Stimulated activated CD4-positive, alpha-beta T cell treated with anti-CD3 and anti-CD28 coated beads, Interleukin-1b, Interleukin-23, amount 100 ng/mL, for 4 hours (primary cell): ENCODE measurements at places on chromosomes 7 and 10.

DNA sequence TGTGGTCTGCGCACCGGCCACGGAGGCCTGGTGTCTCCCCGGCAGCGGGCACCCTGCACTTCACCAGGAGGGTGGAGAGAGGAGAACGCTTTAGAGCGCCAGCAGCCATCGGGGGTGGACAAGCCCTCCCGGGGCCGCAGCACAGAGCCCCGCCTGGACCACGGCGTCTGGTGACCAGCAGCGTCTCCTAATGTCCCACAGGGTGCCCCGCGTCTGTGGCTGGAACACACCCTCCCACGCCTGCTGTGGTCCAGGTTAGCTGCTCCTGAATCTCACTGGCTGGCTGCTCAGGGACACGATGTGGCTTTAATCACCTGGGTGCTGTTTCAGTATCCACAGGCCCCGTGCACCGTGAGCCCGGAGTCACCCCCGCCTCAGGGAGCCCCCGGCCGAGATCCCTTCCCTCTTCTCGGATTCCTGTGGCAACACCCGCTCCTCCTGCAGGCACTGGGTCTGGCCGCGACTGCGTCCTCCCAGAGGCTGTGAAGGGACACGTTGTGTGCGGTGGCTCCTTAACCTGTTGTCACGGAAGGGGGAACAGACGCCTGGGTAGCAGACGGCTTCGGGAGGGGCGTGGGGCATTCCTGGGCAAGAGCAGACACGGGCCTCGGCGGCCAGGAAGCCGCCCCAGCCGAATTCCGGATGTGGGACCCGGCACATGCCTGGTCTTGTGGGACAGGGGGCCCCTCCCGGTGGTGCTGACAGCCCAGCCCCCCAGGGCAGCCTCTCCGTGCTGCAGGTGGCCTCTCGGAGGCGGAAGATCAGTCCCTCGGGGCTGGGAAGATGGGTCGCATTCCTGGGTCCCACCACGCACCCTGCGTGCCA lies 78.9 kb downstream of the FOXL3 start:
- DNase-seq = no peak

GRCh38 chr10:90799172-90799571 lies 58.7 kb downstream of the HTR7 start:
- no peak for DNase-seq

DNA sequence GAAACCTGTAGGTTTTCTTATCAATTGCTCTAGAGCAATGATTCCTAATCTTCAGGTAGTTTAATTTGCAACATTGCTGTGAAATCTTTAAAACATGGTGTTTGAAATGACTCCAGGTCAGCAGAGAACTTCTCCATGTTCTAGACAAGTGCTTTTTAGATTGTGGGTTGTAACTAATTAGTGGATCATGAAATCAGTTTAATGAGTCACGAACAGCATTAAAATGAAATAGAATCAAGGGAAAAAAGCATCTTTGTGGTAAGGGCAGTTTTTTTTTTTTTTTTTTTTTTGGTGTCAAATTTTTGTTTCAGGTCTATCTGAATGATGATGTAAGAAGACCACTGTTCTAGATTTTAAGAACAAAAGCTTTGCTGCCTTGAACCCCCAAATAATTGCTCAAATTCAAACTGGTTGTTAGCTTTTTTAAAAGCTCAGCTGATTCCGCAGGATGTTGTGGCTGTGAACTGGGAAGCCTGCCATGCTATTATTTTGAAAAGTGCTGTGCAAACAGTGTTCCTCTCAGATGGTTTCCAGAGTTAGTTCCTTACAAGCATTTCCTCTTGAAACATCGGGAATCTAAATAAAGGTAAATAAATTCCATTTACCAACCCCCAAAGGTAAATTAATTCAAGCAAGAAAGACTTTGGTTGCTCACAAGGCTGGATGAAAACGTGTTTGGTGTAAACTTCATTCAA lies 13.1 kb upstream of the PDK4 start:
- no peak for DNase-seq

DNA sequence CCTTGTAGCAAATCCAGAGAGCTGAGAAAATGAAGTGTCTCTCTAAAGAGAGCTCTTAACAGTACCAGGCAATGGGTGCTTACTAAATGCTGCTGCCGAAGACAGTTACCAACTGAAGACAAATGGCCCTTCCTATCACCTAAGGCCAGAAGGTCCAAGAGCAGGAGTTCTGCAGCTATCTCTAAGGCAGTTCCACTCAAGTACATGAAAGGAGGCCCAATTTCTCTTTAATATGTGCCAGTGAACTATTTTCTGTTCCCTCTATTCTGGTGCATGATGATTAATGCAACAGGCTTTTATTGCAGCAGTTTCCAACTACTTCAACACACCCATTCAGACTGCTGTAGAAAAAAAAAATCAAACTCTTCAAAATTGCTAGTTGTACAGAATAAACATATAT lies 122.5 kb downstream of the SLC25A13 start:
- no peak for DNase-seq

DNA sequence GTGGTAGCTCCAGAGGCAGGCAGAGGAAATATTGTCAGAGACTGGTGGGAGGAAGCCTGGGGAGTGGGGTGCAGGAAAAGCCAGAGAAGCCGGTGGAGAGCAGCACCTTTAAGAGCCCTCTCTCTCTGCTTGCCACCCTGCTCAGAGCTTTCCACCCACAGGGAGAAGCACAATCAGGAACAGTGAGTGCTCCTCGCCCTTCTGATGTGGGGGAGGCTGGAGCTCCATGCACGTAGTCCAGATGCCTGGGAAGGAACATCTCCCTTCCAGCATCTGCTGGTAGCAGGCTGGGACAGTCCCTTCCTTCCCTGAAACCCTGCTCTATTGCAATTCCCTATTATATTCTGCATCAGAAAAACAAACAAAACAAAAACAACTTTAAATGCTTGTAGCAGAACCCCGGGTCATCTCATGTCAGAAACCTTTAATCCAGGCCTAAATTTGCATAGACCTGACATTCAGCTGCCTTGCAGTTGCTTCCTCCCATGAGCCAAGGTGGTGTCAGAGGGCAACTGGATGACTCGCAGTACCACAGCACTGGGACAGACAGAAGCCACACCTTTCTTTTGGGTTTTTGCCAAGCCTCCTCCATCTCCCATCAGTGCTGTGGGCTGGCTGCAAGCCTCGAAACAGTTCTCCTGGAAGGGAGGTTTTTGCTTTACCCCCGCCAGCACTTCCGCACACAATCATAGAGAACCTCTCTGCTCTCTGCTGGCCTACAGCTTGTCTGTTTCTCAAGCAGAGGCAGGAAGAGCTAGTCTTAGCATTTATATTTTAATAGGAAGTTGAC lies 13.1 kb downstream of the AVPI1 start:
- DNase-seq = no peak

GRCh38 chr10:56508562-56508961 lies 147.5 kb upstream of the ZWINT start:
- DNase-seq = no peak

DNA sequence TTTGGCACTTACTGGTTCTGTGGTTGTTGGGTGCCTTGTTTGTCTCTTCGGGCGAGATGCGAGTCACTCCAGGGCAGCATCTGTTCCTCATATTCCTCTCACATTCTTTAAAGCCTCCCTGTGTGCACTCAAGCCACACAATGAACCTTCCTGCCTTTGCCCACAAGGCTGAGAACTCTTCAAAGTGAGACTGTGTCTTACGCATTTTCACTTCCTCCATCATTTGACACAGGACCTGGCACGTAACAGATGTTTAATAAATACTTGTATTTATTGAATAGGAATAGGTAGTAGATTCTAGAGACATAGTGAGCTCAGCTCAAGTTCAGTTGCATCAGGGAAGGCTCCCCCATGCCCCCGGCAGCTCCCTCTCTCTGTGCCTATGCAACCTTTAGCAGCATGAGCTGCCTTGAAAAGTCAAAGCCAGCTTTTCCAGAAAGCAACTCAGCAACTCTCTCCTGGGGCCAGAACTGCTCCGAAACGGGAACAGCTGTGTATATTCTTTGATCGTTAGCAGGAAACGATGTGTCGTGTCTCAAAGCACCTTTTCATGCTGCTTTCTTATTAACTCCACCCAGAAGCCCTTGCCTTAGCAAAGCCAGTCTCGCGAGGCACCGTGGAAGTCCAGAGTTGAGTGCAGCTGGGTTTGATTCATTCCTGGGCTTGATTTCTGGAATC lies 97.5 kb downstream of the PFKFB3 start:
- no peak for DNase-seq

DNA sequence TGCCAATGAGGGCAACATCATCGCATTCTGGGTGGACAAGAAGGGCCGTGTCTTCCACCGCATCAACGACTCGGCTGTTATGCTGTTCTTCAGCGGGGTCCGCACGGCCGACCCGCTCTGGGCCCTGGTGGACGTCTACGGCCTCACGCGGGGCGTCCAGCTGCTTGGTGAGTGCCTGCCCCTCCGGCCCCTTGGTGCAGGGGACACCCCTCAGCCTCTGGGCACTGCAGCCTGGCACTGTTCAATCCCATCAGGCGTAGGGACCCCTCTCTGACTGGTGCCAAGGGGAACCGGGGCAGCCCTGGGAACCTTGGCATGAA lies 78.1 kb downstream of the NEURL1 start:
- DNase-seq = no peak

- no peak for DNase-seq
These were observed 177.9 kb downstream of the RNF133 start for GRCh38 chr7:122520971-122521555.

- no peak for DNase-seq
These were observed 65.1 kb downstream of the MGMT start for GRCh38 chr10:129531969-129532660.

GRCh38 chr7:80186721-80187120 lies 52.1 kb downstream of the GNAI1 start:
- DNase-seq = no peak

- no peak for DNase-seq
These were observed 44.4 kb upstream of the ELN start for GRCh38 chr7:73983437-73984164.

GRCh38 chr7:132991615-132992587 lies 90.0 kb downstream of the CHCHD3 start:
- no peak for DNase-seq

- DNase-seq = no peak
These were observed 199.1 kb downstream of the HERPUD2 start for GRCh38 chr7:35495844-35496243.

GRCh38 chr7:113625494-113626102 lies 293.2 kb downstream of the PPP1R3A start:
- DNase-seq = no peak

DNA sequence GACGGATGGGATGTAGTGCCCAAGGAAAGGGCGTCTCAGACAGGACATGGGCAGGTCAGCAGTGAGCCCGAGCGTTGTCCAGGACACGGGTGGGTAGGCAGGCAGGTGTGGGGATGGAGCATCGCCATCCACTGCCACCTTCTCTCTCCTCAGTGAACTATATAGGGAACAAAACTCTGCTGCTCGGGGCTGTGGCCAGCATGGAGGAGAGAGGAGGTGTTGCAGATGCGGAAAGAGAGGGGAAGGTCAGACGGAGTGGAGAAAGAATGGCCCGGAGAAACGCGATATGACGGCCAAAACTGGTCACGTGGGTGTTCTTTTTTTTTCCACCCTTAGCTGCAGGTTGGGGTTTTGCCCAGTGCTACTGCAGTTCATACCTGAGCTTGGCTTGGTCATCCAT lies 71.2 kb downstream of the GRID1 start:
- DNase-seq = no peak

- no peak for DNase-seq
These were observed 25.9 kb downstream of the TBXAS1 start for GRCh38 chr7:139854803-139855497.

DNA sequence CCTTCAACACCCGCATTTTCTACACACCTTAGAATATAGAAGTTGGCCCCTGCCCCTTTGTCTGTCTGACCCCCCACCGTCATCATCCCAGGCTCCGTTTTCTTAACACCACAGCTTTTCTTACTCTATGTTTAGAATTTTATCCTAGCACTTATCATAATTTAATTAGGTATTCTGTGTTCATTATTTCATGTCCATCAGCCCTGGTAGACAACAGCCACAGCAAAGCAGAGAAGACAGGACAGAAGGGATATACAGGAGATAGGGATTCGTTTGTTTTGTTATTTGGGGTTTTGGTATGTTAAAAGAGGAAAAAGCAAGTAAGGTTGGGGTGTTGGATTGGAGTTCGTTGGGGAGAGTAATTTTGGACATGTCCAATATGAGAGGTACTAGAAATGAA lies 48.8 kb downstream of the ITGA8 start:
- no peak for DNase-seq

- DNase-seq = no peak
These were observed 25.2 kb downstream of the NUB1 start for GRCh38 chr7:151366880-151367222.

GRCh38 chr7:98805956-98806838 lies 63.6 kb downstream of the TMEM130 start:
- no peak for DNase-seq

DNA sequence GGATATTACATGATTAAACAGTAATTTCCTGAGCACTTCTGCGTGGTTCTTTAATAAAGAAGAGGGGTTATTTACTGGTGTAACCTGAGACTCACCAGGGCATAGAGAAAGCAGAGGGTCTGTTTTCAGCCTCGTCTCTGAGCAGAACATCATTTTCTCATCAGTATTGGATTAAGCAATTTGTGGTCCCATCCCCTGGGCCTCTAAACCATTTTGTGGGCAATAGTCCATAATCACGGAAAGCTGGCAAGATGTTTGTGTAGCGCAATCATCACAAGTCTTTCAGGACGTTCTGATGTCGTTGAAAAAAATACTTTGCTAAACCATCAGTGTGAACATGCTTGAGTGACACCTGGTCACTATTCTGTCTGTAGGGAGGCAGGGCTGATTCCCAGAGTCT lies 37.1 kb upstream of the SEC61G start:
- no peak for DNase-seq

GRCh38 chr7:151883857-151884256 lies 6.9 kb upstream of the PRKAG2 start:
- no peak for DNase-seq

GRCh38 chr10:88193018-88193417 lies 329.6 kb downstream of the PTEN start:
- no peak for DNase-seq

DNA sequence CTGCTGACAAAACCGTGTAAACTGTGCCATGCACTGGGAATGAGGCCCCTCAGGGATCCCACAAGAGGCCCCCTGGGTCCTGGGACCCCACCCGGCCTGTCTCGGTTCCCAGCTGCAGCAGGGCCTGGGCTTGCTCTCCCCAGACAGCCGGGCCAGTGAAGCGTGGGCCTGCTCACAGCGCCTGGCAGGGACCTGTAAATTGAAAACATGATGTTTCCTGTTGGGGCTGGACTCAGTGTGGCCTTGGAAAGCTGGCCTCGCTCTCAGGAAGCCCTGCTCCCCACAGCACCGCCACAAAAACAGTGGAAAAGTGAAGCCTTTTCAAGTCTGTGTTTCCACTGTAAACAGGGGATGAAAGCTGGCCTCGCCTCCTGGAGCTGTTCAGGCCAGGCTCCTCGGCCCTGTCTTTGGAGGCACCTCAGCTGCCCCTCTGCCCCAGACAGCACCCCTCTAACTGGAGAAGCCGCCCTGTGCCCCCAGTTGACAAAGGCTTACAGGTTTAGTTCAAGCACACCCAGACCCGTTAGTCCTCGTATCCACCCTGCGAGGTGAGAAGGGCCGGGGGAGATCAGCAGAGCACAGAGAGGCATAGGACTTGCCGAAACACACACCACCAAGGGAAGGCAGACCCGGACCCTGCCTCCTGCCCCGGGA lies 108.3 kb downstream of the ZMIZ1 start:
- no peak for DNase-seq

- DNase-seq = no peak
These were observed 103.0 kb downstream of the COL26A1 start for GRCh38 chr7:101465576-101466196.
